Stimulated activated CD8-positive, alpha-beta memory T cell treated with anti-CD3 and anti-CD28 coated beads, Interleukin-15, amount 100 ng/mL, for 4 hours (primary cell): ENCODE measurements at places on chromosomes 5 and 9.

DNA sequence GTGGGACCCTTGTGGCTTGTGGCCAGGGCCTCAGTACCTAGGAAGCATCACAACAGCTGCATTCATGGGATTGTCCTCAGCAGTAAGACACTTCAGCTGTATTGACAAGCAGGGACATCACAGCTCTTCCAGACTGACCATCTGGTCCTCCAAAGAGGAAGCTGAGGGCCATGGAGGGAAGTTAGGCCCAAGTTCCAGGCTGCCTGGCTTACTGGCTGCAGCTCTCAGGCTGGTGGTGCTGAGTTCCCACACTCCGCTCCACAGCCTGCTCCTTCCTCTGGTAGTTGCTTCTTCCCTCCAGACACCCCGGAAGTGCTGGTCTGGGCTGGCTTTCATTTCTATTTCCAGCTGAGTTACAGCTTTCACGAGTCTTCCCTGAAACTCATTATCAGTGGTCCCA lies 5.7 kb upstream of the STING1 start:
- no peak for DNase-seq

DNA sequence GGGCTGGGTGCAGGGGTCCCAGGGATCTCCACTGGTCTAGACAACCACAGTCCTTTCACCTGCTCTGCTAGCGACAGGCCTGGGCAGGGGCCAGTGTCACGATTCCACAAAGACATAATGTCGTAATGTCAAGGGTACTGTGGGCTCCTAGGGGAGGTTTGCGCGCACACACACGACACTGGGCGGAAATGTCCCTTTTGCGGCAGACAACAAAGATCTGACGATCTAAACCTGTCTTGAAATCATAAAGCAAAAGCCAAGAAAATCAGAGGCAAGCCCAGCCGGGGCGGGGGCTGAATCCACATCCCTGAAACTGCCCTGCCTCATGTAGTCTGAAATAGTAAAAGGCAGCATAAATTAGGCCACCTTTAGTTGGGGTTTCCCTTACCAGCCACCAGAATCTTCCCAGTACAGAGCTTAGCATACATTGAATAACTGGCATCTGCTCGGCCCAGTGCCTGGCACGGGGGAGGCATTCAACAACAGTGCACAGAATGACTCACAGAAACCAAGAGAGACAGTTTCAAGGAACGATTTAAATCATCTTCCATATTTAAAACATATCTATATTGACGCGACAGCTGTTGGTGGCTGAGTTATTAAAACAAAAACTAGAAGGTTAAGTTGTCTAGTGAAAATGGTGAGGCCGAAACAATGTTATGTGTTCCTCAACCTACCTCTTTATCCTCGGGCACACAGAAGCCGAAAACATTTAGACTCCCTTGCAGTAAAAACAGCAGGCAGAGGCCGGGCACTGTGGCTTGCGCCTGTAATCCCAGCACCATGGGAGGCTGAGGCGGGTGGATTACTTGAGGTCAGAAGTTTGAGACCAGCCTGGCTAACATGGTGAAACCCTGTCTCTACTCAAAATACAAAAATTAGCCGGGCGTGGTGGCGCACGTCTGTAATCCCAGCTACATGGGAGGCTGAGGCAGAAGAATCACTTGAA lies 151.0 kb downstream of the MYO10 start:
- DNase-seq, result no peak

DNA sequence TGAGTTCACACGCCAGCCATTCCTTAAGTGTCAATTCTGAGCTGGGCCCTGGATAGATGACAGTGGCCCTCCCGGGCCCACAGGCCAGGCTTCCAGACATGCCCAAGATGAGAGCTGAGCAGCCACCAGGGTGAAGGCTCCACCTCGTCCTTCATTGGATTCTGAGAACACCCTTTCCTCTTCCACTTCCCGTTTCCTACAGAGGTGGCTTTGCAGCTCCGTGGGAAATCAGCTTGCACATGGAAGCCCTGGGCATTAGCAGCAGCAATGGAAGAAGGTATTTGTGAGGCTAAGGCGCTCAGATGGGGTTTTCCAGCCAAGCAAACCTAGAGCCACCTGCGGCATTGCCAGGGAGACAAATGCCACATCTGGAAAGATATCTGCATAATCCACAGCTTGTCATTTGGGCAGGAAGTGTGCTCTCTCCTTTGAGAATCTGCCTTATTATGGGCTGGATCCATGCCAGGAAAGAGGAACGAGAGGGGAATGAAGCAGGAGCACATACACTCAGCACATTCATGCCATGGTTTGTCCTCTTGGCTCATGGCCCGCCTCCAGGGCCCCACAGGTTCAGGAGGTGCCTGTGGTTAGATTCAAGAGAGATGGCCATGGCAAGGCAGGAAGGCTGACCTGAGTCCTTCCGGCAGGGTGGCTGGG lies 34.1 kb downstream of the CFAP77 start:
- no peak for DNase-seq

DNA sequence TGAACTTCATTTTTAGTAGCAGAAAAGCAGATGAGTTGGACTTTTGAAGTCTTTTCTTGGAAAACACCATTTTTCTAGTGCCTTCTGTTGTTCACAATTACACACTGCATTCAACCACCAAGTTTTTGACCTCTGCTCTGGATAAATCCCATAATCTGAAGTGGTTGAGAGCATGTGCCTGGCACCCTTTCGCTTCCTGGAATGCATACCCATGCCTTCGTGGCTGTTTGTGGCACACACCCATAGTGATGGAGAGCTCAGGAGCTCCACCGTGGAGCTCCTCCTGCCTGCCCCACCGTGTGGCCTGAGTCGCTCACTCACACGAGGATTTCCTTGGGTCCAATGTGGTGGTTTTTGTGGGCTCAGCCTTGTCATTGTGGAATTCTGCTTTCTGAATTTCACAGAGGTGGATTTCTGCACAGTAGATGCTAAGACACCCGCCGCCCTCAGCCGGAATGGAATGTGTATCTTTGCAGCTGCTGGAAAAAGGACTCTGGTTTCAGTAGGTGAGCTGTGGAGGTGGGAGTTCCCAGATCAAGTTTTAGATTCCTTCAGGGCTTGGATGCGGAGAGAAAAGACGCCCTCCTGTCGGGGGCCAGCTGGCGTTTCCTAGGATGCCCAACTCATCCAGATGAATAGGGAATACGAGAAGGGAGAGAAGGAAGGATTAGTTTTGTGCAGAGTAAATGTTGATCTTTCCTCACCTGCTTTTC lies 500.4 kb downstream of the IRX1 start:
- DNase-seq, result no peak

GRCh38 chr9:21728781-21729180 lies 73.7 kb upstream of the MTAP start:
- no peak for DNase-seq

DNA sequence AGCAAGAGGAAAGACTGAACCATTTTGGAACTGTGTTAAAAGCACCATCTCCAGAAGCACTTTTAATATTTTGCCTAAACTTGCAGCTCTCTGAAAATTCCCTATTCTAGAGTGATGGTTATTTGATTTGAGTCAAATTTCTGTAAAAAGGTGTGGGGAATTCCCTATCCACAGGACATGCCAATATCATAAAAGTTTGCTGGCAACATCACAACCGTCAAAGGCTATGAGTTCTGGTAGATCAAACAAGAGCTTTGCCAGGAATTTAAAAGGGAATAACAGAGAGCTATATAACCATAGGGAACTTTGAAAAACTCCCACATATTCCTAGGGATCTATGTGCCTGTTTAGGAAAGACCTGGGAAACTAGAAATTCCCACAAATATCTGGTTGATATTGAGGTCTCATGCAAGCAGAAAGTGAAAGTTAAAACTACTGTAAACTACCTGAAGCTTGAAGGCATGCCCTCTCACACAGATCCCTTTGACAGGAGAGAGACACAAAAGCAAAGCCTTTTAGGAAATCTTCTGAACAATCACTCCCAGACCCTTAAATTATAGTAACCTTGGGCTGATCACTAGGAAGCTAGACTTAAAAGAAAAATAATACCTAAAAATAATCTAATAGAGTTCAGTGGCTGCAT lies 549.9 kb downstream of the ANXA1 start:
- no peak for DNase-seq

DNA sequence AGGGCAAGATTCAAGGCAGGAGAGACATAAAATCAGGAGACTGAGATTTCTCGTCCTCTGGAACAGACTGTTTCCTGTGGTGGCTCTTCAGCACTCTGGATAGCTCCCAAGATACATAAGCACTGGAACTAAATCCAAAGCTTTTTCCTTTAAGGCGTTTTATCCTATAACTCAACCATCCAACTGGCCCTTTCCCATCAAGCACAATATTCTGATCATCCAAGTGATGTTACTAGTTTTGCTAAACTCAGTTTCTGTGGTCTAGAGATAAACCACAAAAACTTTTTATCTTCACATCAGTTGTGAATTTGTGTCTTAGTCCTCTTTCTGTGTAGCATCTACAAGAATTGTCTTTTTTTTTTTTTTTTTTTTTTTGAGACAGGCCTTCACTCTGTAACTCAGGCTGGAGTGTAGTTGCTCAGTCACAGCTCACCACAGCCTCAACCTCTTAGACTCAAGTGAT lies 299.4 kb downstream of the COX7C start:
- no peak for DNase-seq

DNA sequence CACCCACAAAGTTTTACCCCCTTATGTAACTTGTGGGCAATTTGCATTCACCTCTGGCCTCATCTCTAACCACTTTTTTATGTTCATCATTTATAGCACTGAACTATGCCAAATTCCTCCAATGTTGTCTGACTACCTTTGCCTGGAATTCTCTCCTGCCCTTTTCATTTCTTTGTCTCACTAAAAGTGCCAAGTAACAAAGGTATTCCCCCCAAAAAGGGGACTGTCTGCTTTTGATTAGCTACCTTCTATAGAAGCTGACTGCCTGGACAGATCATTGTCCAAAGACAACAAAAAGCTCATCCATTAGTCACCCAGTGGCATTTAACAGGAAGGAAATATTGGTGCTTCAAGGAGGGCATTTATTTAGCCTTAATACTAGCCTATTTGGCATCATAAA lies 189.9 kb upstream of the VCAN start:
- DNase-seq, result no peak

DNA sequence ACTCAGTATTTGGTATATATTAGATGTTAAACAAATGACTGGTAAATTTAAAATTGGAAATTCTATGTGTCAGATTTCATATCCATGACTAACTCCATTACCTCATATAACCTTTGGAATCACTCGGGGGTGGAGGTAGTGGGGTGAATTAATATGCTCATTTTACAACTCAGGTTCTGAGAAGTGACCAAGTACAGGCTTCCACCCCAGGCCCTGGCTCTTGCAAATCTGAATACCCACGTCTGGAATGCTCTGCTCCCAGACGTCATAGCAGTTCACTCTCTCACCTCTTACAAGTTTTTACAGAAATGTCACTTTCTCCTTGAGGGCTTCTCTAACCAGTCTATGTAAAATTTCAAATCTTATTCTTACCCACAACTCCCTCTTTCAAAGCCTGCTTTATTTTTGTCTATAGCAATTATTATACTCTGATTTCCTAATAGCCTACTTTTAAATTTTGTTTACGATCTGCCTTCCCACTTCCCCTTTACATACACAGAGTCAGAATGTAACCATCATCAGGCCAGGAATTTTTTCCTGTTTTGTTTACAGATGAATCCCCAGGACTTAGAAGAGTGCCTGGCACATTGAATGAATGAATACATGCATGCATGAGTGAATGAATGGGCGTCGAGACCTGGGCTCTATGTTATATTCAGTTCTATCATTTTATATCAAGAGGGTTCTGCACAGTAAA lies 134.1 kb upstream of the IFNE start:
- no peak for DNase-seq

- no peak for DNase-seq
Measured at GRCh38 chr5:168877132-168877892, 298.1 kb upstream of the PANK3 start.

- DNase-seq, result no peak
Measured at GRCh38 chr9:120855827-120856670, 13.3 kb upstream of the PSMD5 start.

DNA sequence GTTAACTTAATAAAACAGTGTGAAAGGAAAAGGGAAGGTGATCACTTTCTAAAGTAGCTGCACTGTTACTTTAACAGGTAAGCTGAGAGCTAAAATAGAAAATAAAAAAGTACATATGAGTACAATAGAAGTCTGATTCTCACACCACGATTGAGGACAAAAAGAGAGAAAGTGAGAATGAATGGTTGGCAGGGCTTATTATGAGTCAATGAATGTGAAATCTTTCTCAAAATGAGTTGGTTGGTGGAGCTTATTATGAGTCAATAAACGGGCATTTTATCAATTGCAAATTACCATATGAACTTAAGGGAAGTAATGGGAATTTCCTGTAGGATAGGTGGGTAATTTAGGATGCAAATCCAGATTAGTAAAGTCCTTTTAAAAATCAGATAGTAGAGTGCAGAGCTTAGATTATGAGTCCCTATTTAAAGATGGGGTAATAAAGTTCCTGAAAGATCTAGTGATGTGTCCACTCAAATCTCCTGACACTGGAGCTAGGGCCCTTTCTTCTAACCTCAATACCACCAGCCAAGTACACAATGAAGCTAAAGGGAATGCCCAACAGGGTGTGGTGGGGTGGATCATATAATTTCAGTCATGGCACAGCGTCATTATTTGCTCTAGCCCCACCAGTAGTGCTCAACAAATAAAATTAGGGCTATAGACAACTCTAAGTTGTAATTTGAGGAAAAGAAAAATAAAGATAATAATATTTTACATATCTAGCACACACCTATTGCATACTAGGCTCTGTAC lies 21.1 kb upstream of the TLR4 start:
- DNase-seq, result no peak

GRCh38 chr9:77816641-77817341 lies 168.7 kb upstream of the GNA14 start:
- DNase-seq, result no peak
